ENCODE measurements at places on chromosomes 7 and 10. TPM values are rescaled to one million over a fixed set of nuclear protein-coding genes. Genes with fewer than 3 reads are reported as not detected.
A peak's percentile ranks its signal among the peaks of the same experiment; 100 is the strongest.

- DNase-seq: no peak
- H3K4me3 ChIP-seq: no peak overlapping the region
- no peak overlapping the region for H3K27ac ChIP-seq
- no peaks in the 10 kb centered on the region for H3K36me3 ChIP-seq
- H3K4me1 ChIP-seq: no peaks in the 10 kb centered on the region
- no peaks in the 10 kb centered on the region for H3K27me3 ChIP-seq
Observed at GRCh38 chr10:128241023-128241422, 114.8 kb upstream of the MKI67 start.

DNA sequence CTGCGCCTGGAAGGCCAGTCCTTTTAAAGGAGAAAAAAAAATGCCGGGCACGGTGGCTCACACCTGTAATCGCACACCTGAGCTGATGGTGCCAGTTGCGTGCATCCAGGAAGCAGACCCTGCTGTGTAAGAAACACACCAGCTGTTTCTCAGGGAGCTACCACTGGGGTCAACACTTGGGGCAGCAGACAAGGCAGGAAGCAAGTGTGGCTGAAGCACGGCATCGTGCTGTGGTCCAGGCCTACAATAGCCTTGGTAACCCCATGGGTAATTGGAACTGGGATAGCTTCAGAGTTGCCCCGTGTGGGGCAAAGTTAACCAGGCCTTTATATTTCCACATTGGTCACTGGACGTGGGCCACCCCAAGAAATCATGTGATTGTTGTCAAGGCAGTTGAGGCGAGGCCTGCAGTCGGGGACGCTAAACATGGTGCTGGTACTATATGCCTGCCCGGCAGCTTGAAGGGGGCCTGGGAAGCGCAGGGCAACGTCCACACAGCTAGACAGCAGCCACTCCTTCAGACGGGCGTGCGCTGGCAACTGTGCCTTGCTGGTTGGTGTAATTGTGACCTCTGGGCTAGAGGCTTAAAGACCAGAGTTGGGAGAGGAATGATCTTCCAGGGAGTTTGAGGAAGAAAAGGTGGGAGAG, 2.5 kb upstream of the TACR2 start:
- peaks cover 24% of the 10 kb centered on the region for H3K27me3 ChIP-seq
- H3K36me3 ChIP-seq: no peaks in the 10 kb centered on the region
- H3K4me3 ChIP-seq: no peak overlapping the region

DNA sequence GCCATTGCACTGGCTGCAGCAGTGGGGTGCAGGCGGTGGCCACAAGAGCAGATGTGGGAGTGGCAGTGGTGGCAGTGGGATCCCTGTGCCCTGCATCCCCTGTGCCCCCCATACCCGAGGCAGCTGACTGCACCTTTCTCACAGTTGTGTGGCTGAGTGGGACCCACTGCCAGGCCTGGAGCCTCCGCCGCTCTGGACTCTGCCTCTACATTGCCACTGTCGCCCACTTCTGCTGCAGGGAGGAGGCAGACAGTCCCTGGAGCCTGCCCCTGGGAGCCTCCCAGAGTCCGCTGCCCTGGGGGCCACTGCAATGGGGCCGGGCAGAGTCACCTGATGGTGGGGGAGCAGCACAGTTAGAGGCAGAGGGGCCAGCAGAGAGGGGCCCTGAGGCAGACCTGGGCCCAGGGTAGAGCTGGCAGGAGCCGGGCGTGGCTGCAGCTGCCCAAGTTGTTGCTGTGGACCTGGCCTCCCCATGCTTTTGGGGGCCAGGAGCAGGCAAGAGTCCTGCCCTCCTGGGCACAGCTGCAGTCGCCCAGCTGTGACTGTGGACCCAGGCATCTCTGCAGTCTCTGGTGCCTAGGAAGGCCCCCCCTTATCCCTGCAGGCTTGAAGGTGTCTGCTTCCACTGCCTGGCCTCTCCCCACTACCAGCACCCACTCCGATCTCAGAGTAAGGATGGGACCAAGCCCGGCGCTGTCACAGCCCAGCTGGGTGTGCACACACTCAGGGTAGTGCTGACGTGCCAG, 22.2 kb downstream of the FAM241B start:
- H3K4me3 ChIP-seq: no peak overlapping the region
- H3K27ac ChIP-seq: no peak overlapping the region
- H3K27me3 ChIP-seq: peaks cover 64% of the 10 kb centered on the region
- no peaks in the 10 kb centered on the region for H3K36me3 ChIP-seq
- peaks cover 1% of the 10 kb centered on the region for H3K4me1 ChIP-seq

Gene LIPN
- total RNA-seq: not detected

- DNase-seq: peak; percentile 31
- H3K36me3 ChIP-seq: peaks cover 8% of the 10 kb centered on the region
- peaks cover 68% of the 10 kb centered on the region for H3K4me1 ChIP-seq
Observed at GRCh38 chr10:17675638-17676037, 31.7 kb downstream of the STAM start.

- H3K27ac ChIP-seq: no peak overlapping the region
- no peaks in the 10 kb centered on the region for H3K36me3 ChIP-seq
- DNase-seq: peak; percentile 26
- H3K4me1 ChIP-seq: peaks cover 30% of the 10 kb centered on the region
Observed at GRCh38 chr10:99331207-99331803, 2.1 kb downstream of the CNNM1 start.

DNA sequence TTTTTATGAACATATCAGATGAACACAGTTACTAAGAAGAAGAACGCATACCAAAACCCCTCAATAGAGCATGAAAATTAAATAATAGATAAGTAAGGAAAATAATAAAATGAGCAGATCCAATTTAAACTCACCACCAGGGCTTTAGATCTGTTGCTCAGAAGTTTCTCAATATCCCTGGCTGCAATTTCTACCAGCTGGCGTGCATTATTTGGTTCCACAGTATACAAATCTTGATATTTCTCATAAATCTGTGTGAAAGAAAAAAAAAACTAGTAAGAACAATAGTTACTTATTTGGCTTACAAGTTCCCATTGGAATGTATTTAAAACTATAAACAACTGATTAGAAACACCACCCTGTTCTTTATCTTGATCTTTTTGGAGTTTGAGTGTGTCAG, 108.6 kb downstream of the CACNA2D1 start:
- H3K4me1 ChIP-seq: peaks cover 18% of the 10 kb centered on the region
- no peaks in the 10 kb centered on the region for H3K27me3 ChIP-seq
- H3K4me3 ChIP-seq: no peak overlapping the region
- no peak overlapping the region for H3K27ac ChIP-seq
- no peak for DNase-seq

Gene FERD3L
- not detected for total RNA-seq

Measured in HFFc6 (cell line).